K562 (cell line): ENCODE measurements at places on chromosomes 13 and 19.

DNA sequence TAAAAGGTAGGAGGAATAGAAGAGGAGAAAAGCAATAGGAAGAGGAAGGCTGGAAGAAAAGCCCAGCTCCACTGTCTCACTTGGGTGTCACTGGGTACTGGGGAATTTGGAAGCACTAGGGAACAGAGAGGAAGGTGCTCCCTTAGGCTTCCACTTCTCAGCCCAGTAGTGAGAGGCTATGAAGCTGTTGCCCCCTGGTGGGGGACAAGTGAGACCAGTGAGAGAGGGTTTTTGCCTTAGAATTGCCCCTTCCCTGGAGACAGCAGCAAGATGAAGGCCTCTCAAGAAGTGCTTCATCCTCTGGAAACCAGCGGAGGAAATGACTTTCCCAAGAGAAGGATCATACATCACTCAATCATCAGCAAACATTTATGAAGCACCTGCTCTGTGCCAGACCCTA is 4.7 kb upstream of the ZNF606 start:
- DNase-seq: peak; percentile 17

- no peak for DNase-seq
Observed at GRCh38 chr13:100547791-100548201, 40.8 kb downstream of the GGACT start.

GRCh38 chr13:20579191-20579590 is 12.2 kb downstream of the IFT88 start:
- DNase-seq: no peak

GRCh38 chr13:61728471-61728870 is 312.8 kb upstream of the PCDH20 start:
- no peak for DNase-seq

DNA sequence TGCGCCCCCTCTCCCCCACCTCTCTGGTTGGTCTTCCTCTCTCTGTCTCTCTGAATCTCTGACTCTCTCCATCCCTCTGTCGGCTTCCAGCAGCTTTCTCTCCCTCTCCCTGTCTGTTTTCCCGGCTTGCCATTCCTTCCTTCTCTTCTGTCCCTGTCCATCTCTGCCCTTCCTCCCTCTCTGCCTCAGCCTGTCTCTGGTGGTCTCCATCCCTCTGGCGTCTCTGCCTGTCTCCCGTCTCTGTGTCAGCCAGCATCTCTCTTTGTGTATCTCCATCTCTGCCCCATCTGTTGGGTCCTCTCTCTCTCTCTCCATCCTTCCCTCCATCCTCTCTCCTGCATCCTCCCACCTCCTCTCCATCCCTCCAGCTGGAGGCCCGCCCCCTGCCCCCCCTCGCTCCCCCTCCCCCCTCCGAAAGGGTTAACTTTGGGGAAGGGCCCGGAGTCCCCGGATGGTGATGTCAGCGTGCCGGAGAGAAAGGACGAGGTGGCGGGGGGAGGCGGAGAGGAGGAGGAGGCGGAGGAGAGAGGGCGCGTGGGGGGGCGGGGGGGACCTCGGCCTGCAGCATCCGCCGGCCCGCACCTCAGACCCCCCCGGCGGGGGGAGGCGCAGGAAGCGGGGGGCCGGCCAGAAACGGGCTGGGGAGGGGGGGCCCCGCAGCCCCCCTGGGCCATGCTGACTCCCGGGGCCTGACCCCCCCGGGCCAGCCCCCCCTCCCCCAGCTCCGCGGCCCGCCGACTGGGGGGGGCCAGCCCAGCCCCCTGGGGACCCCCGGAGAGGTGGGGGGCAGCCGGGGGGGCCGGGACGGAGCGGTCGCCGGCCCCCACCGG is at the start of gene BRSK1:
Gene BRSK1, plus strand, starts transcription at position 450 of the 830 bp plus-strand sequence. CDS start 446 bp downstream, outside the sequence.
- DNase-seq: peak; percentile 79

- no peak for DNase-seq
Observed at GRCh38 chr13:113378825-113379224, 14.9 kb upstream of the GRTP1 start.

GRCh38 chr13:66627512-66627911 is 602.6 kb downstream of the PCDH9 start:
- DNase-seq: no peak

DNA sequence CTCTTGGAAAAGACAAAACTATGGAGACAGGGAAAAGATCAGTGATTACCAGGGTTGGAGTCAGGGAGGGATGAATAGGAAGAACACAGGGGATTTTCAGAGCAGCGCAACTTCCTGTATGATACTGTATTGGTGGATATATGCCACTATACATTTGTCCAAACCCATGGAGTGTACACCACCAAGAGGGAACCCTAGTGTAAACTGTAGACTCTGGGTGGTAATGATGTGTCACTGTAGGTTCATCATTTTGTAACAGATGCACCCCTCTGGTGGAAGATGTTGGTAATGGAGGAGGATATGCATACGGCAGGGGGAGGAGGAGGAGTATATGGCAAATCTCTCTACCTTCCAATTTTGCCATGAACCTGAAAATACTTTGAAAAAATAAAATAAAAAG is 68.1 kb downstream of the UFM1 start:
- DNase-seq: peak; percentile 16

GRCh38 chr19:13260883-13261653 is 110.9 kb downstream of the IER2 start:
- DNase-seq: peak; percentile 65

- no peak for DNase-seq
Observed at GRCh38 chr13:103007427-103007762, 58.8 kb downstream of the SLC10A2 start.

GRCh38 chr13:32445461-32445860 is 17.5 kb upstream of the N4BP2L1 start:
- no peak for DNase-seq
